ENCODE measurements at places on chromosomes 3 and 15.
A peak's percentile ranks its signal among the peaks of the same experiment; 100 is the strongest.

GRCh38 chr3:22887664-22888291, 315.3 kb upstream of the UBE2E2 start:
- no peak for DNase-seq

- DNase-seq = no peak
These were observed 28.8 kb downstream of the KNG1 start for GRCh38 chr3:186746008-186746407.

- no peak for DNase-seq
These were observed 83.0 kb downstream of the VGLL4 start for GRCh38 chr3:11560746-11561145.

GRCh38 chr3:170098753-170099152, 61.0 kb downstream of the GPR160 start:
- no peak for DNase-seq

DNA sequence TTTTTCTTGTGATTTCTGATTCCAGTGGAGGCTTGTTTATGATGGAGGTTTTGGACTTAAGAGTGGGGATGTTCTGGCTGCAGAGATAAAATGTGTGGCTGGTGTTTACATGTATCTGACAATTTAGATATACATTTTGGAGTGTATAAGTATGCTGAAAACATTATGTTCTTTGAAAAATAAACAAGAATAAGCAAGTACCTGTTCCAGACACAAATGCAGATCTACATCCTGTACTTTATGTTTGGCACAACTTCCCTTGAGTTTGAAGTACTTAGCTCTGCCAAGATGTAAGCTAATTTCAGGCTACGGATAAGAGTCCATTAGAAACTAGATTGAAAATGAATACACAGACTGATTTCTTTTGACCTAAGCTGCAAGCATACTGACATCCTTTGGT, 277.2 kb downstream of the CHST2 start:
- DNase-seq = no peak

DNA sequence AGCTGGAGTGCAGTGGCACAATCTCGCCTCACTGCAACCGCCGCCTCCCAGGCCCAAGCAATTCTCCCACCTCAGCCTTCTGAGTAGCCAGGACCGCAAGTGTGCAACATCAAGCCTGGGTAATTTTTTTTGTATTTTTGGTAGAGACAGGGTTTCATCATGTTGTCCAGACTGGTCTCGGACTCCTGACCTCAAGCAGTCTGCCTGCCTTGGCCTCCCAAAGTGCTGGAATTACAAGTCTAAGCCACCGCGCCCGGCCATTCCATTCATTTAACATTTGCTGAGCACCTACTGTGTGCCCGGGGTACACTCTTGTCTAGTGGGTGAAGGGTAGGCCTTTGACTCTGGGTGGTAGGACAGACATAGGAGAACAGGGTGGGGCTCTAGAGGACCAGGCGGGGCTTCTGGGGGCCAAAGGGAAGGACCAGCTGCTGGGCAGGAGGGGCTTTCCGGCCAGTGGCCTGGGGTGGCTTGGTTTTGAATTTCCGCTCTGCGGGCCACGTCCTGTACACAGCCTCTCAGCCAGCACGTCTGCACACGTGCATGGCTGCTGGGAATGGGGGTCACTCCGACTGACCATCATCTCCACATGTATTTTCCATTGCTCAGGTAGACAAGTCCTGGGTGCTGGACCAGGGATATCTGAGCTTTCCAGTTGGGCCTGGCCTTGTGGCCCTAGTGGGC, 2.4 kb downstream of the SLC38A3 start:
- DNase-seq = no peak

DNA sequence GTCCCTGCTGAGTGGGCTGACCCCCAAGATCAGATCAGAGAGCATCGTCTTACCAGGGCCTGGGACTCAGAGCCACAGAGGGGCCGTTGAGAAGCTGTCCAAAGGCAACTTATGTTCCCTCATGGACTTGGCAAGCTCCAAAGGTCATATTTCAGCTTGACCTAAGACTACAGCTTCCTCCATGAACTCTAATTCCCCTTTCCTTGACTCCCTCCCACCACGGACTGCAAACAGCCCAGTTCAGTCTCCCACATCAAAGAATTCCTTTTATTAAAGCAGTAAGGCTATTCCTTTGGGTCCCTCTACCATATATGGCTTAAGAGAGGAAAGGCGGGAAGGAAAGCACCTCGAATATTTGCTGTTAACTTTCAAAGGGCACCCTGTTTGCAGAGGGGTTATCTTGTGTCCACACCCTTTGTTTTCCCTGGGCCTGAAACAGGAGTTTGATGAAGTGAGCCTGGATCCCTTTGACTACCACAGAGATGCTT, 146.1 kb upstream of the THBS1 start:
- no peak for DNase-seq

DNA sequence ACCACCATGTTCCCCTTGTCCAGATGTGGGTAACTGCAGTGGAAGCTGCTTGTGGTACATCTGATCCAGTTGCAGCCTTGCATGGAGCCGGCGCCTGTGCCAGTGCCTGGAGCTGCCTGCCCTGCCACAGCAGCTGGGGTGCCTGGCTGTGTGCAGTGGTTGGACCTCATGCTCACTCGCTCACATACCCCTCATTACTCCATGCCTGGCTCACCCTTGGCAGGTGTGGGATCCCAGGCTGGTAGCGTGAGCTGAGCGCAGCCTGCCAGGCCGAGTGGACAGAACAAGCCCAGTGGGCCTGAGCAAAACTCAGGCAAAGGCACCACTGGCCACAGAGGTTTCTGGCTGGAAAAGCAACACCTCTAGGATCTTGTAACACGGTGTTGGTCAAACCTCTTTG, 35.7 kb downstream of the ROPN1B start:
- no peak for DNase-seq

- no peak for DNase-seq
These were observed 53.5 kb downstream of the IQCH start for GRCh38 chr15:67307889-67308597.

- DNase-seq = no peak
These were observed 529.5 kb upstream of the TBL1XR1 start for GRCh38 chr3:177726807-177727206.

GRCh38 chr15:99212406-99212805, 37.0 kb downstream of the TTC23 start:
- DNase-seq = no peak

- DNase-seq = peak; percentile 72
These were observed 63.7 kb downstream of the DCLK3 start for GRCh38 chr3:36700537-36701248.

GRCh38 chr3:190618330-190619030, 104.6 kb downstream of the IL1RAP start:
- DNase-seq = no peak

DNA sequence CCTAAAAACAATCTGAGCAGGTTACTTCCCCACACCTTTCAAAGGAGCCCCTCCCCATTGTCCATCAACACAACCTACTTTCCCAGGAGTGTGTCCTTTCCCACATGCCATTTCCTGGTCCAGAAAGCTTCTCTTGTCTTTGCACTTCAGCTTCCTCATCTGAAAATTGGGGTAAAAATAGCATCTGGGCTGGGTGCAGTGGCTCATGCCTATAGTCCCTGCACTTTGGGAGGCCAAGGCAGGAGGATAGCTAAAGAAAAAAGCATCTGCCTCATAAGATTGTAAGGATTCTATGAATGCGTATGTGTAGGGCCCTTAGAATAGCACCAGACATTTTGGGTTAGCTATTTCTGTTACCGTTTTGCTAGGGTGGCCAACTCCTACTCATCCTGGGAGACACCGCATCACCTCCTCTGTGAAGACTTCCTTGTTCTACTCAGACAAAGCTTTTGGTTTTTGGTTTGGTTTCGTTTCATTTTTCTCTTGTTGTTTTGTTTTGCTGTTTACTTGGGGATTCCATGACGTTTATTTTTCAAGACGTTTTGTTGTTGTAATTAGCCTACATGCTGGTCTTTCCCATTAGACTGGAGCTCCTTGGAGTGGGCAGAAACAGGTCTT, 224.4 kb upstream of the TLE3 start:
- no peak for DNase-seq

Data from head of caudate nucleus (tissue), 42 donors.